ENCODE measurements at places on chromosomes 7 and 10.

DNA sequence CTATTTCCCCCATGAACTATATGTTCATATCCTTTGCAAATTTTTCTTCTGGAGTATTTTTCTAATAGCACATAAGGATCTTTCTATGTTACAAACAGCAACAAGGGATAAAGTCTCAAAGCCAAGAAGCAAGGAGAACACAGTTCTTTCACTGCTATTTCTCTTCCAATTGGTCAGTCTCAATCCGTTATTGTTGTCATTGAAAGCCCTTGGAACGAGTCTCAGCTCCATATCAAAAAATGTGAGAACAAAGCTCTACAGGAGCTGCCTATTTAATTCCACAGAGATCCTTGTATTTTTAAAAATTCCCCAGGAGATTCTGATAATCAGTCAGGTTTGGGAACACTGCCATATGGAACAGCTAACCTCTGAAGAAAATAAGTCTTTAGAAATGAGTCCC lies 15.7 kb downstream of the SLC35B4 start:
- no peak for DNase-seq

GRCh38 chr7:156772725-156773124 lies 120.3 kb downstream of the LMBR1 start:
- DNase-seq: no peak

DNA sequence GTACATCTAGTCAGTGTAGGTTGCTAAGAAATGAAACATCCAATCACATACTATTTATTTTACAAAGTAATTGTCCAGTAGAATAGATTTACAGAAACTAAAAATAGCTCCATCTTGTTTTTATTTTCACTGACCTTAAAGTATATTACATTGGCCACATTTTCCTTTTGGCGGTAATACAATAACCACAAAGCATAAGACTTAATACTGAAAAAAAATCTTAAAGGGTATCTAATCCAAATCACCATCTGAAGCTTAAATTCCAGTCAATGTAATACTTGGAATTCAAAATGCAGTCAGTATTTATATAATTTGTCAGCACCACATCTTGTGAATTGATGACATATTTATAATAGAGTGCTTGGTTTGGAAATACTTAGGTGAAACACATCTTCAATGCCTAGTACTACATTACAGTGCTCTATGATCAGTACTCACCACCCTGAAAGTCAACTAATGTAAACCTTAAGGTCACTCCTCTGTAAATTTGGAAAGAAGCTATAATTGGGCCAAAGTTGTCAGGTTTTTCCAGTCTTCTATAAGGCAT lies 8.9 kb downstream of the ANKMY2 start:
- no peak for DNase-seq

DNA sequence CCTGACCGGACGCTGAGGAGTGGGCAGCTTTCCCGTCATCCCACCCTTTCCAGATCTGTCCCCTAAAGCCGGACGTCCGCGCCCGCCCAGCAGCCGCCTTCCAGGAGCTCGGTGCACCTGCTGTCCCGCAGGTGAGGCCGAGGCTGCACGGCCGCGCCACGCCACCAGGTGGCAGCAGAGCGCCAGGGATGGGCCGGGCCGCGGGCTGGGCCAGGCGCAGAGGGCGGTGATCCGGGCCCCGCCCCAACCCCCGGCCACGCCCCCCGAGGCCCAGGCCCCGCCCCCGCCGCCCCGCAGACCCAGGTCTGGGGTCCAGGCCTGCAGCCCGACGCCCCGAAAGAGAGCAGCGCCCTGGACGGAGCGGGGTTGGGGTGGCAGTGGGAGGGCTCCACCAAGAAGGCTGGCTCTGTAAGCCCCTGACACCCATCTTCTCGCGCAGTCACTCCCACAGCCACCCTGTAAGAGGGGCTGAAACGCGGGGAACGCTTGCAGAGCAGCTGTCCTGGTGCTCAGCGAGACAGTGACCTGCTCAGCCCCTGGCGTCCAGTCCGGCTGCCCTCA lies 32.2 kb downstream of the FOXL3 start:
- DNase-seq: peak; percentile 91

GRCh38 chr10:45061982-45062381 lies 61.3 kb downstream of the ZNF22 start:
- no peak for DNase-seq

DNA sequence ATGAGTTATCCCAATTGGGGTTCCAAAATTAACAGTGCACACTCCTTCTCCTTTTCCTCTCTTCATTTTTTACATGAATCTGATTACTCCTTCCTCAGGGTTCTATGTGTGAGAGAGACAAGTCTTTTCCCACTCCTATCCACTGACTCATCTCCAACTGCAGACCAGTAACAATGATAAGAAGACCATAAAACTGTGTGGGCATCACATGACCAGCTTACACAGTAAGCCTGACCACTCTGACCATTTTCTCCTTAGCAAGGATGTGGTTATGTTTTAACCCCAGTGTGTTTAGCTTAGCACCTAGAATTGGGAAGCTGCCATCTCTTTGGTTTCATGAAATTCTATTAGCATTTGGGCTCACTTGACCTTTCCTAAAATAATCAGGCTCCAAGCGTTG lies 145.0 kb upstream of the CALCR start:
- no peak for DNase-seq

GRCh38 chr10:103066141-103067098 lies 126.7 kb downstream of the NT5C2 start:
- no peak for DNase-seq
